ENCODE measurements at places on chromosomes 12 and 14.

DNA sequence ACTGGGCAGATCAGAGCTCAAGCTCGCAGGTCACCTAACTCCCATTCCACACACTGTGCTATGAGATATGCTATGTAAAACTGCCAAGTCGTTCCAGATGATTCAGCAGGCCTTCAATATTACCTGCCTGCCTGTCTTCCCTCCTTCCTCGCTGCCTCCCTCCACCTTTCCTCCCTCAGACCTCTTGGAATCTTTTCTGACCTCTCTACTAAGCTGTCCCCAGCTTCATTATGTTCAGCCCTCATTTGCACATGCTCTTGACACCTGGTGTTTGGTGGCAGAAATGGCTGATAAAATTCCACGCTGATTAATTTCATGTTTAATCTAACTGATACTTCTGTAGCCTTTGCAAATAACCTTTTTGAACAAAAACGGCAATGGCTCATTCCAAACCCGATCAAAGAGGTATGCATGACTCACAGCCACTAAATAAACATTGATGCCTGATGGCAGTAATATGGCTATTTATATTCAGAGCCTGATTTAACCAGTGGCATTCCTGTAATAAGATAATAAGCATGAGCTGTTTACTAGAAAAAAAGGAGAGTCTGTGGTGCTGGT, 130.8 kb upstream of the EGLN3 start:
- no peak for DNase-seq

GRCh38 chr14:105492971-105493871, 2.2 kb downstream of the TEDC1 start:
- no peak for DNase-seq

DNA sequence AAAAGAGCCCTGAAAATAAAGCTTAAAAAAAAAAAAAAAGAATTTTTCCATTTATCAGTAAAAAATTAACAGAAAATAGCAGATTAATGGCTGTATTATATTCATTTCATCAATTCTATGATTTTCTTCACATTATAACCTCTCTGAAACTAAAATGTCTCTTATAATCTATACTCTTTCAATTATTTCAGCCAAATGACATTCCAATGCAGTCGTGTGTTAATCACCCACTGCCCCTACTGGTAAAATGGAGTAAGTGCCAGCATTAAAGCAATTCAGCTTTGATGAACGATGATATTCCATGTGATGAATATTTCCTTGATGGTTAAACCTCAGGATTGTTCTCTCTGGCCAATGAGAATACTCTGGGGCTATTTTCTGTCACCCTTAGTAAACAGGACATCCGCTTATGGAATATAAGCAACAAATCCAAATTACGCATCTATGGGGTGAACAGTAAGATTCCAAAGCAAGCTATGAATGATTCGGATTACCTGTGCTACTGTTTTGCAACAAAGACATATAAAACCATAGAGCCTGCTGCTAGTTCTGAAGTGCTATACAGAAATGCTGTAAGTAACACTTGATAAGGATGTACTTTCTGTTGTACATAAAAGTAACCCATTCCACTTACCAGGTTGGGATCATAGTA, 20.3 kb upstream of the SYCP3 start:
- no peak for DNase-seq

DNA sequence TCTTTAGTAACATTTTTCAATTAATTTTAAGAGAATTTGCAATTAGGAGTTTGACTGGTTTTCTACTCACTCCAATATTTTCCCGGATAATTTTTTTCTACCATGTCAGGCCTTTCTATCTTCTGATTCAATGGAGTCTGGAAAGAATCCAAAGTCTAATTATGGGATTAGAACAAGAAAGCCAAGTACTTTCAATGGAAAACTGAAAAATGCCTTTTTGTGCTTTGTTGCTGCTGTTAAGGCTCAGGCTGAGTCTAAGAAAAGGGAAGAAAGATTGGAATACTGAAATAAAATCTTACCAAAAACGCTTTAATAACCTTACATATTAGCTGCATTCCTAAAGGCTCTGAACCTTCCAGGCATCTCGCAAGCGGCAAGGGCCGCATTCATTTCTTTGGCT, 24.4 kb upstream of the DHRS4 start:
- no peak for DNase-seq

DNA sequence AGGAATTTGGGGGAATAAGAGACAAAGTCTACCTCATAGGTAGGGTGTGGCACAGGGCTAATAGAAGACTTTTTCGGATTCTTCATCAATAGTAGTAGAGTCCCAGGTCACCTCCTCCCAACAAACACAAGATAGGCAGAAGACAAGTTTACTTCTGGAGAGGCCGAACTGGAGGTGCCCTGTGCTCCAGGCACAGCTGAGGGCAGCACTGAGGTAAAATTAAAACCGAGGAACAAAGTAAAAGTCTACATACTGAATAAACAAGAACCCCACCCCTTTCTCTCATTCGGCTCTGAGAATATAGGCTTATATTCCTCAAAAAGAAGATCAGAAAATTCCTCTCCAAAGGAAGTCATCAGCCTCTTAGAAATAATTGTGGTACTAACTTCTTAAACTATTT, 161.5 kb downstream of the SEC23A start:
- DNase-seq, result no peak

DNA sequence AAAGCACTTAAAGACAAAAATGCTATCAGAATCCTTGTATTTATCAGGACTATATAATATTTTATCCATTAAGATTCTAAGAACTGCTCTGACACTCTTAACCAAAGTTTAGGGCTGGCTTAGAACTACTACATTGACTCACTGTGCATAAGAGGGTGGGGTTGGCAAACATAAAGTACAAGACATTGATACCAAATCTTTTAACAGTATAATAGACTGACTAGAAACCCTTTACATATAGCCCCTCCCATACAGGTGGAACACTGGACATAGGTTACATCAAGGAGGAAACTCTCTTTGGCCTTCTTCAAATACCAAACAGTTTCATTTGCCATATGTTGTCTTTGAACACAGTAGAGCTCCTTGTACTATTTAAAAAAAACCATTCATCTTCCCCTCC, 15.6 kb upstream of the REP15 start:
- DNase-seq, result no peak

GRCh38 chr14:101230161-101230850, 326.8 kb upstream of the RTL1 start:
- DNase-seq, result no peak

DNA sequence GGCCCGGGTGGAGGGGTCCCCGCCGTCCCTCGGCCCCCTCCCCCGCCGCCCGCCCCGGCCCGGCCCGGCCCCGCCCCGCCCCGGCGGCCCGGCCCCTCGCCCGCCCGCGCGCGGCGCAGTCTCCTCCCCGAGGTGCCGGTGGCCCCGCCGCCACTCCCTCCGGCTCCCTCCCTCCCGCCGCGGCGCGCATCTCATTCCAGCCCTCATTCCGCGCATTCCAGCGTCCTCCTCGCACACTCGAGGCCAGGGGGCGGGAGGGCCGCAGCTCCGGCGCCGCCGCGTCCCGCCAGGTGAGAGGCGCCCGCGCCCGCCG, at the start of gene TEAD4:
Gene TEAD4, plus strand, starts transcription at position 206 of the 313 bp plus-strand sequence.
- DNase-seq, result no peak

- DNase-seq, result no peak
Measured at GRCh38 chr14:65002586-65003210, 16.0 kb downstream of the FNTB start.

- no peak for DNase-seq
Measured at GRCh38 chr14:81348061-81348460, 52.1 kb downstream of the STON2 start.

GRCh38 chr12:122067966-122068365, 10.6 kb upstream of the MLXIP start:
- no peak for DNase-seq
